ENCODE measurements at places on chromosomes 12 and 14. TPM values are rescaled to one million over a fixed set of nuclear protein-coding genes. Genes with fewer than 3 reads are reported as not detected.

Gene FLRT2
- 2.1 TPM for total RNA-seq

Gene RAPGEF3
- 16.5 TPM for total RNA-seq

Gene PLEKHG3
- 62.9 TPM for total RNA-seq

GRCh38 chr14:71703477-71703876 is 228.8 kb upstream of the RGS6 start:
- no peak for ATAC-seq

GRCh38 chr14:31080484-31080883 is 54.3 kb upstream of the STRN3 start:
- ATAC-seq: no peak

Gene IAPP
- not detected for total RNA-seq

GRCh38 chr12:106149096-106149784 is 10.5 kb upstream of the NUAK1 start:
- no peak for ATAC-seq

GRCh38 chr12:12443431-12443878 is 86.6 kb downstream of the BORCS5 start:
- ATAC-seq: peak; percentile 5

DNA sequence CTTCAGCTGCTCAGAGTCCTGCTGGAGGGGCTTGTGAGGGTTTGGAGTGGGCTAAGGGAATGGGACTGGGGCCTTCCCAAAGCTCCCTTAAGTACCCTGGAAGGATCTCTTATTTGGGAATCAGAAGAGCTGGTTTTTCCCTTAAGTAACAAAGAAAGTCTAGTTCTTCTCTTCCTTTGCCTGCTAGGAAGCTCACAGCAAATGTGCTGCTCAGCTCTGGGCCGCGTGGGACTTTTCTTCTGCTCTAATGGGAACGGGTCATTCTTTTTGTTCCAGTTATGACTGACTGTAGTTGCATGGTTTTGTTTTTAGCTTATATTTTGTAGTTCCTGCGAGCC is 6.0 kb downstream of the KIF26A start:
- ATAC-seq: no peak

DNA sequence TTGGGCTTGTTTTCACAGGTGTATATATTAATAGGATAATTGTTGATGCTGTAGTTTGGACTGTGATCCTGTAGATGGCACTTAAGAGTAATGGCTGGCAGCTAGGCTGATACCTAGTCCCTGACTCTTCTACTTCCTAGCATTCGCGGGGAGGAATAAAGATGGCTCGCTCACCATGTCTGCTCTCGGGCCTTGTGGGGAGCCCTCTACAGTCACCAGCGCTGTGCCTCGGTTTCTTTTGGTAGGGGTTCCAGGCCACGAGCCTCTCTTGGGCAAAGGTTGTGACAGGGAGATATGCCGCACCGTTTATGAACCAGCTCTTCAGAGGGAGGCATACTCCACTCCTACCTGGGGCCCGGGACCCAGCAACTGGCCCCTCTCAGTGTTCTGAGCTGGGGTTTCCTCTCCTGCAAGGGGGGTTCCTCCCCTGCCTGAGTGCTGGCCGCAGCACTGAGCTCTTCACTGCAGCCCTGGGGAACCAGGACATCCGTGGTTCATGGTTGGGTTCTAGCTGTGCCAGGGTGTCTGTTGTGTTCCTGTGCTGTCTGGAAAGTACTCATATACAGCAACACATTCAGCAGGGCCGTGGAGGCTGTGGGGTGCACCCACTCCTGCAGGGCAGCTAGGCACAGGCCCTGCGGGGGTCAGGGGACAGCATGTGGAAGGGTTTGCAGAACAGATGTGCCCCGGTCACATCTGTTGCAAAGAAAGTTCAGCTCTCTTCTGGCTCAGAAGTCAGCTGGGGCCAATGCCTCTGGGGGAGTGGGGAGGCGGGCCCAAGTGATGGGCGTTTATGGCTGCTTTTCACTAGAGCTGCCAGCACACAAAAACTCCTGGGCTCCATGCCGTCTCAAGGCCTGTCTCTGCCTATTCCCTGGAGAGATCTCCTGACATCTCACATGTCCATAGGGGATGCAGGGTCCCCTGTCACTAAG is 147.9 kb downstream of the PPFIA2 start:
- ATAC-seq: no peak

Gene KRT72
- total RNA-seq: not detected

Gene ACVRL1
- total RNA-seq: 4.9 TPM

- no peak for ATAC-seq
These were observed 91.6 kb upstream of the VRK1 start for GRCh38 chr14:96705422-96706092.

- no peak for ATAC-seq
These were observed 11.0 kb downstream of the TPCN1 start for GRCh38 chr12:113232089-113232839.

Gene BORCS5
- 17.9 TPM for total RNA-seq

DNA sequence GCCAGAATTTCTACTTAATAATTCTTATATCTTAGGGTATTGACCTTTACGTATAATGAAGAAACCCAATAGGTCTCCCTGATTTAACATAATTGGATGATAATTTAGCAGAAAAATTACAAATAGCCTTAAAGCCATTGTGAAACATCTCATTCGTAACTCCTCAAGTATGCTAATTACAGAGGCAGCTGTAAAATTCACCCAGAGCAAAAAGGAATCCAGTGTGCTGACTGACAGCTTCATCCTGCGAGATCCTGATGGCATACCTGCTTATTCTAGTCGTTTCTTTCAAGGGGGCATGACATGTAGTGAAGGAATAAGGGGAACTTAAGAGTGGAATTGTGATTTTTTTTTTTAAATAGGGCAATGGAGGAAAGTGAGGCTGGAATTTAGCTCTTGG is 291.5 kb downstream of the FUT8 start:
- no peak for ATAC-seq

DNA sequence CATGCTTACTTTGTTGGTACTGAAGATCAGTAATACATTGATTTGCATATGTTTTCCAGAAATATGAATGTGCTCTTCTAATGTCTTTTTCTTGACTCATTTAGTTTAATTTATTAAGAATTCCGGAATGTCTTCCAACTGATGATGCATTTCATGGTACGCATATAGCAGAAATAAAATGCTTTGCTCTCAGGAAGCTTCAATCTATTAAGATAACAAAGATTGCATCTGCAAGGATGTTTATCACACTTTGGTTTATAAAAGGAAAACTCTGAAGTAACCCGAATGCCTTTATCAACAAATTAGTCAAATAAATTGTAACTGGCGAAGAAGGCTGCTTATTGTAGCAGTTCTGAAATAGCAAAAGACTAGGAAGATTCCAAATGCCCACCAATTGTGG is 166.4 kb upstream of the LMNTD1 start:
- ATAC-seq: no peak

Gene A2ML1
- total RNA-seq: 720 TPM
